ENCODE measurements at places on chromosomes 16 and 17.
A peak's percentile ranks its signal among the peaks of the same experiment; 100 is the strongest.

DNA sequence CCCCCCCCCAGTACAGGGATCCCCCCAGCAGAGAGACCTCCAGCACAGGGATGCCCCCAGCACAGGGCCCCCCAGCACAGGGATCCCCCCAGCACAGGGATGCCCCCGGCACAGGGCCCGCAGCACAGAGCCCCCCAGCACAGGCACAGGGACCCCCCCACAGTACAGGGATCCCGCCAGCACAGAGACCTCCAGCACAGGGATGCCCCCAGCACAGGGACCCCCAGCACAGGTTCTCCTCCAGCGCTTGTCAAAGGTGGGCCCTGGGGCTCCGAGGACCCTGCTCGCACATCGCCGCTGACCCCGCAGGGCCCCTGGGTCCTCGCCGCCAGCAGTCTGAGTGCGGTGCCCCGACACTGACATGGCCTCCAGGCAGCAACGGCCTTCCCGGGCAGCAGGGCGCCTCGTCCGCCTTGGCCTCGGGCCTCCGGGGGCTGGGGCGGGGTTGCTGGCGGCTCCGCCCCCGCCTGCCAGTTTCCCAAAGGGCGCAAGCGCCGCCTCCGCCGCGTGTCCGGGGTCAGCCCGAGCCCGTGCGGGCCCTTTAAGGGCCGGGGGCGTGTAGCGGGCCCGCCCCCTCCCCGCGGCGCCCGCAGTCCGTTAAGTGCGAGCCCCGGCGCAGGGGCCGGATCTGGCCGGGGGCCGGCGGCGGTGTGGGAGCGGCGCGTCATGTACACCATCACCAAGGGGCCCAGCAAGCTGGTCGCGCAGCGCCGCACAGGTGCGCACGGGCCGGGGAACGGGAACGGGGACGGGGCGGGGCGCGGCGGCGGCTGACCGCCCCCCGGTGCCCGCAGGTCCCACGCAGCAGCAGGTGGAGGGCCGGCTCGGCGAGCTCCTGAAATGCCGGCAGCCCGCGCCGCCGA lies at the start of gene MCRIP2:
Gene MCRIP2, plus strand, starts transcription at position 503 of the 863 bp plus-strand sequence. Its CDS starts 164 bp downstream, at position 667.
- peak; percentile 38 for DNase-seq

GRCh38 chr16:68365167-68365817 lies 54.5 kb downstream of the PRMT7 start:
- DNase-seq = no peak

GRCh38 chr17:20121359-20122253 lies 112.4 kb downstream of the SPECC1 start:
- peak; percentile 56 for DNase-seq

DNA sequence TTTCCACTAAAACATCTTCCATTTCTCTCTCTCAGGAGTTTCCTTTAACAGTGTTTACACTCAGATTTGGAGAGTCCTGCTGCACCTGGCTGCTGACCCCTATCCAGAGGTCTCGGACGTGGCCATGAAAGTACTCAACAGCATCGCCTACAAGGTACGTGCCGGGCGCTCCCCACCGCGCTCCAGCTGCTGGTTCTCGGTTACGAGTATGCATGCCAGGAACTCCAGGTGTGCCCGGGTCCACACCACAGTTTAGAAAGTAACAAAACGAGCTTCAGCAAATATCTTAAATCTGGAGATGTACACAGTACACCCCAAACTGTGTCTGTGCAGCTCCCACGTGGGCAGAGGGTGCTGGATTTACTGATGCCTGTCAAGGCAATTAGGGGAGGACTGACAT lies 82.9 kb upstream of the CHMP6 start:
- DNase-seq = no peak

- no peak for DNase-seq
Observed at GRCh38 chr17:78081551-78081950, 47.0 kb downstream of the TMC6 start.

- no peak for DNase-seq
Observed at GRCh38 chr17:21510686-21511362, 134.7 kb downstream of the KCNJ12 start.

DNA sequence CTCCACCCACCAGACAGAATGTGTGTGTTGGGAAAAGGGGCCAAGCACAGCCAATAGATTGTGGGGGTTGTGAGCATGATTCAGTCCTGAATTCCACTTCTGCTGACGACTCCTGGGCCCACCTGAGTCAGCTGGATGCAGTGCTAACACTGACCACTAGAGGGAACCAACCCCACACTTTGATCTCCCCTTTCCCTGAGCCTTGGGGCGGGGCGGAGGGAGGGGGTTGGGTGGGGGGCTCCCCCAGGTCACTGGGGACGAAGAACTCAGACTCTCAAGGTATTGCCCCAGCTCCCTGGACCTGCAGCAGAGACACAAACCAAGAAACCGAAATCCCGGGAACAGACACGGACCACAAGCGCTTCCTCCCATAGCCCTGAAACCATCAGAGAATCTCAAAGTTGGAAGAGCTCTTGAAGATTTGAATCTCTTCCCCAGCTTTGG lies 621 bp upstream of the CSHL1 start:
- peak; percentile 47 for DNase-seq

- no peak for DNase-seq
Observed at GRCh38 chr17:63035695-63036094, 69.7 kb downstream of the TANC2 start.

DNA sequence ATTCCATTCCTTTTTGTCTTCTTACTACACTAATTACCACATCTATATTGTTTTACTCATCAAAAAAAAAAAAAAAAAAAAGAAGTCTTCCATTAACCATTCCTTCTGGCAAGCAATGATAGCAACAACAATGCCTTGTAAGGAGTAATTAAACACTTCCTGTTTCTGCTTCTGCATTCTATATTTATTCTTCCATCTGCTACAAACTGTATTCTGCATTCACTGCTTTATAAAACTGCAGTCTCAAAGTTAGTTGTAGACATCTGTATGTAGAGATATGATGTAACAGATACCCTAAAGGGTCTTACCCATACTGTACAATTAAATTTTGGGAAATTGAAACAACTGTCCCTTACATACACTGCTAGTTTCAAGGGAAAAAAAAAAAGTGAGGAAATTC lies 28.7 kb upstream of the ABCA6 start:
- DNase-seq = no peak

DNA sequence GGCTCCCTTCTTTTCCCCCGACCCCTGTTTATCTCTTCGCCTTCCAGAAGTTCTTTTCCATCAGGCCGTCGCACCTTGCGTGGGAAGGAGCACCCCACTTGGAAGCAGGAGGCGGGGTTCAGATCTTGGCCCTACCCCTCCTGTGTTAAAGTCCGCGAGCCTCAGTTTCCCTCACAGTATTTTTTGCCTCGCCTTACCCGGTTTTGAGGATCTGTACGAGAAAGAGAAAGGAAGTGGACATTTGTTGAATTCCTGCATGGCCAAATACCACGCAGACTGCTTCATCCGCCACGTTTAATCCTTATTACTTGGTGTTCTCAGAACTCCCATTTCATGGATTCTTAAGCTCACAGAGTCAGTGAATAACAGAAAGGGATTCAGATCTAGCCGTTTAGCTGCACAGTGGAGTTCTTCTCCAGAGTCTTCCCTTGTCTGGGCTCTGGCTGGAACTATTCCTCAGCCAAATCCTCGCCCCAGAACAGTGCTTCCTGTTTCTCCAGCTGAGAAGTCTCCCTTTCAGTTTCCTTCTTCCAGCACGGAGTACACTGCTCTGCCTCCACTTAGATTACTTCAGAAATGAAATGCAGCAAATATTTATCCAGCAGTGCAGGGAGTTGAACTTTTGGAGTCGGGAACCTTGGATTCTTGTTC lies 590 bp downstream of the TMEM219 start:
- no peak for DNase-seq

DNA sequence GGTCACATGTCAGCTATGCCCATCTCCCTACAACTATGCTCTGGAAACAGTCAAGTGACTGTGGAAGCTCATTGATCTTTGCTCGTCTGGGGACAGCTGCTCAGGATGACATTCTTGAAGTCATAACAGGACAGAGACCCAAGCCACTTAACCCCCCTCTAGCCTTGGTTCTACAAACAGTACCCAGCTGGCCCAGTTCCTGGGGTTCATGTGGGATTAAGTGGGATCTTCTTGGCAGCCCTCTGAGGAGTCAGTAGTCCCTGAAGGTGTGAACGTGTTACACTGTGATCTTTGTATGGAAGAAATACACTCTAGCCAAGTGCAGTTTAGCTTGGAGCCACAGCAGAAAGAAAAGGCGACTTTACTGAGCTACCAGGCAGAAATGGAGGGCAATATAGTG lies 25.8 kb downstream of the UBN1 start:
- no peak for DNase-seq

GRCh38 chr17:81162491-81162890 lies 2.8 kb upstream of the PVALEF start:
- DNase-seq = no peak

DNA sequence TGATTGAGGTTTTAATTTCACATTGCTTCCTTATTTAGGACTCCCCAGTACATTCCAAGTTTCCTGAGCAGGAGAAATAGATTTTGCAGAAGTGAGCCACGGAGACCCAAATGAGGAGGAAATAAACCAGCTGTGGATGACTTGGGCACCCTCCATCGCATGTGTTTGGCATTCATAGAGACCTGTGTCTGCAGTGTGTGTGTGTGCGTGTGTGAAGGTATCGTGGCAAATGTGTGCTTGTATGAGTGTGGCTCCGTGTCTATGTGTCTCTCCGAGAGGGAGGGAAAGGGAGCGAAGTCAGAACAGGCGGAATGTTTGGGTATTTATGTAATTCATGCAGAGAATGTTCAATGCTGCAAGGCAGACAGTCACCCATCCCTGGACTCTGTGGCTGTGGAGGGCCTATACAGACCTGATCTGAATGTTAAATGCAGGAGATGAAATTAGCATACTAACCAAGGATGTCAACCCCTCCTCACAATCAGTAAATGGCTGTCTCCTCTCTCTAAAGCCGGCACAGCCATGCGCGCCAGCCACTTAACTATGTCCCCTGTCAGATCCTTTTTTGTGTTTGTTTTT lies 186.0 kb upstream of the ZFHX3 start:
- DNase-seq = no peak

DNA sequence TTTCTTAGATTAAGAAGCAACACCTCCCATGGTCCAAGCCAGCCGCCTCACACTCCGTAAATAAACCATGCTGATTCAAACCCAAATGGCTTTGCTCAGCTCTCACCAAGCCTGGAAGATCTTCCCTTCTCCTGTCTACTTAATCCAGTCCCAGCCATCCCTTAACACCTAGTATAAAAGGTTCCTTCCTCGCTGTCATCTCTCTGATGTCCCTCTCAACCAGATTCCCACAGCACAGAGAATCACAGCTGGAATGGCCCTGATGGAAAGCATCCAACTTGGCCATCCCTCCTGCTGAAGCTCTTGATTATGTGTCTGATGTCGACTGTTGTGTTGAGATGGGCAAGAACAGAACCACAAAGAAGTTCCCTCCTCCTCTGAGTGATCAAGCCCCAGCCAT lies 50.6 kb upstream of the ADCY9 start:
- no peak for DNase-seq

GRCh38 chr16:88322500-88322970 lies 60.2 kb upstream of the ZNF469 start:
- DNase-seq = no peak

GRCh38 chr17:10234033-10234432 lies 35.6 kb upstream of the GAS7 start:
- no peak for DNase-seq

GRCh38 chr17:45292696-45293412 lies 24.0 kb downstream of the MAP3K14 start:
- DNase-seq = no peak

GRCh38 chr17:38912221-38912813 lies 13.1 kb upstream of the LASP1NB start:
- no peak for DNase-seq

DNA sequence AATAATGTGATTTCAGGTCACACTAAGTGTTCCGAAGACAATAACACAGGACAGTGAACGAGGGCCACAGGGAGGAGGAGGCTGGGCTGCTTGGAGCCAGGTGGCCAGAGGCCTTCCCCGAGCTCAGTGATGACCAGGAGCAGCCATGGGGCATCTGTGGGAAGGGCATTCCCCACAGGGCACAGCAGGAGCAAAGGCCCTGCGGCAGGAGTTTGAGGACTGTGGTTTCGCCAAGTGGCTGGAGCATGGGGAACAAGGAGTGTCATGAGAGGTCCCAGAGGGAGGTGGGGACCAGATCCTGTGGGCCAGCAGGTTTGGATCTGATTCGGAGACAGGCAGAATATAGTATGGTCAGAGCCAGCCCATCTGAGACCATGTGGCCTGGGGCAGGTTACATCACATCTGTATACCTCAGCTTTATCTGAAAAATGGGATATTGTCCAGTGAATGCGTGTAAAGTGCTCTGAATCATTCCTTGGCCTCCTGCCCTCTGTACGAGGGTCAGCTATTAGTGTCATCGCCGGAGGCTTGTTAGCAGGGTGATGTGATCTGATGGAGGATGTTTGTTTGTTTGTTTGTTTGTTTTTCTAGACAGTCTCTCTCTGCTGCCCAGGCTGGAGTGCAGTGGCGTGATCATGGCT lies 176.8 kb downstream of the KATNIP start:
- DNase-seq = no peak

- no peak for DNase-seq
Observed at GRCh38 chr16:1439058-1439698, 5.2 kb downstream of the CCDC154 start.

GRCh38 chr16:86483-86952 lies 8.5 kb downstream of the MPG start:
- no peak for DNase-seq

DNA sequence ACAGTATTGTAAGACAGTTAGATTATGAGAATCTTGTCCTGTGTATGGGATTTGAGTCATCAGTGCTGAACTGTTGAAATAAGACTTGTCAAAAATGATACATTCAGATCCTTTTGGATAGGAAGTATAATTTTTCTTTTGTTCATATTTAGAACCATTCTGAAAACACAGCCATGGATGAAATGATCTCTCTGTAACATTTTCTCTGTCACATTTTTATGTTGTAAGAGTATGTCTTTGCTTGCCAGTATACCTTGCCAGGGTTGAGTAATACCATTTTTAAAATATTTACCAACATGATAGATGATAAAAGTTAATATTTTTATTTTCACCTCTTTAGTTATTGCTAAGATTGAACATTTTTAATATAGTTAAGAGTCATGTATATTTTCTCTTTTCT lies 45.0 kb downstream of the NSRP1 start:
- no peak for DNase-seq

GRCh38 chr17:82960419-82961271 lies 118.8 kb upstream of the METRNL start:
- DNase-seq = no peak
